ENCODE measurements at places on chromosomes 16 and 17.

GRCh38 chr17:1076982-1077302 is 80.0 kb downstream of the TIMM22 start:
- DNase-seq, result no peak

GRCh38 chr17:75820094-75821080 is 23.8 kb downstream of the UNC13D start:
- DNase-seq, result no peak

DNA sequence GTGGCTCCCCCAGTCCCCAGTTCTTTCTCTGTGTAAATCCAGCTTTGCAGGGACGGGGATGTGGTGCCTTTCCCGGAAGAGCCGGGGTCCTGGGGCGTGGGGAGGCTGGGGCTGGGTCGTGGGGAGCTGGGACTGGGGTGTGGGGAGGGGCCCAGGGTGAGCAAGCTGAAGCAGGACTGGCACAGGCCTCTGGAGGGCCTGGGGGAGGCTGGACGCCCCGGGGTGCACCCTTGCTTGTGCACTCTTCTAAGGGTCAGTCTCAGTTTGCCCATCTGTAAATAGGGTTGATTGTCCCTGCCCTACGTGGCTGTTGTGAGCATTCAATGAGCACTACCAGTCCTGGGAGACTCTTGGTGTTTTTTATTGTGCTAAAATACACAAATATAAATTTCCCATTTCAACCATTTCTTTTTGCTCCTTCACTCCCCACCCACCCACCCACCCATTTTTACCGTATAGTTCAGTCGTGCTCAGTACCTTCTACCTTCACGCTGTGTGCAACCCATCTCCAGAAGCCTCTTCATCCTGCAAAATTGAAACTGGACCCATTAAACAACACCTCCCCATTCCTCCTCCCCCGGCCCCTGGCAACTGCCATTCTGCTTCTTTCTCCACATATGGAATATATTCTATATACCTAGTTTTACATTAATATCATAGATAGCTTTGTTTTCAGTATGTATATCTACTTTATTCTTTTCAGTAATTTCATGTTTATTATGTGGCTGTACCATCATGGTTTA is 7.8 kb upstream of the TBC1D3B start:
- DNase-seq, result no peak

DNA sequence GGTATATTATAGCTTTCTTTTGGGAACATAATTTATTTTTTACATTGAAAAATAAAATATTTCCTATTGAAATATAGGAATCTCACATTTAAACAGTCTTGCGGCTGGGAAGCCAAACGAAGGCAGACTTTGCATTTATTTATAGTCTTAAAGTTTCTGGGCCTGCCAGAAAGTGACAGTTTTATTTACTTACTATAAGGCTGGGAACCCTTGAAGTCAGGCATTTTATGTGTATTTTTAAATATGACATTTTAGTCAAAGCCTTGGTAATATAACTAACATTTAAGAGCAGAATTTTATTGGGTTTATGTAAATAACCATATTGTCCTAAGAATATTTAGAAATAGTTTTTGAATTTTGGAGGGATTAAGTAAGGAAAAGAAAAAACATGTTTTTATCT is 97.5 kb downstream of the TANGO6 start:
- DNase-seq, result no peak

GRCh38 chr17:49162866-49163265 is 30.3 kb downstream of the B4GALNT2 start:
- no peak for DNase-seq

Measured in NCI-H2081 treated with DMSO at 0.1 percent for 48 hours (cell line).